Adipocyte (in vitro differentiated cells): ENCODE measurements at places on chromosomes 16 and 17.

- DNase-seq, result no peak
Measured at GRCh38 chr17:78472035-78472905, 93.8 kb downstream of the PGS1 start.

GRCh38 chr17:42891539-42892152, 9.0 kb upstream of the G6PC1 start:
- peak; percentile 16 for DNase-seq

- no peak for DNase-seq
Measured at GRCh38 chr17:60639019-60639330, 38.7 kb upstream of the BCAS3 start.

- DNase-seq, result peak; percentile 97
Measured at GRCh38 chr16:70737377-70738082, 51.7 kb upstream of the MTSS2 start.

DNA sequence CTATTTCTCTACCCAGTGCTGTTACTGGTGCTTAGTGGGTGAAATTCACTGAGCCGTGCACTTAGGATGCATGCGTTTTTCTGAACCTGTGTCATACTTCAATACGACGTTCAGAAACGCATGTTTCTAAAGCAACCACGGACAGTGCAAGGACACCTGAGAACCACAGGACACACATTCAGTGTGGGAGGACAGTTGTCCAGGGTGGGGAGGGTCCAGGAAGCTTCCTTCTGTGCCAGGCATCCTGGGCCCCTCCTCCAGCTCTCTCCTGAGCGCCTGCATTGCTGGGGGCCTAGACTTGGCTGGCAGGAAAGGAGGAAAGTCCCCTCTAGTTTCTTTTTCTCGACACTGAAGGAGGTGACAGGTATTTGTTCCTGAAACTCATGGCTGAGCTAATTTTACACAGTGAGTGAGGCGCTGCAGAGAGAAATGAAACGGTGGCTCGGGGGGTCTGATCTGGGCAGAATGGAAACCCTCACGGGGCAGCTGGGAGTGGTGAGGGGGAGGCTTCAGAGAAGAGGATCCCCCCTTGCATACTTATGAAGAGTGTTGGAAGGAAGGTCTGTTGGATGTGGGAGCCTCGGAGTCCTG, 89.9 kb downstream of the IRF8 start:
- no peak for DNase-seq

GRCh38 chr17:44599298-44600175, 42.3 kb downstream of the FZD2 start:
- DNase-seq, result peak; percentile 94

DNA sequence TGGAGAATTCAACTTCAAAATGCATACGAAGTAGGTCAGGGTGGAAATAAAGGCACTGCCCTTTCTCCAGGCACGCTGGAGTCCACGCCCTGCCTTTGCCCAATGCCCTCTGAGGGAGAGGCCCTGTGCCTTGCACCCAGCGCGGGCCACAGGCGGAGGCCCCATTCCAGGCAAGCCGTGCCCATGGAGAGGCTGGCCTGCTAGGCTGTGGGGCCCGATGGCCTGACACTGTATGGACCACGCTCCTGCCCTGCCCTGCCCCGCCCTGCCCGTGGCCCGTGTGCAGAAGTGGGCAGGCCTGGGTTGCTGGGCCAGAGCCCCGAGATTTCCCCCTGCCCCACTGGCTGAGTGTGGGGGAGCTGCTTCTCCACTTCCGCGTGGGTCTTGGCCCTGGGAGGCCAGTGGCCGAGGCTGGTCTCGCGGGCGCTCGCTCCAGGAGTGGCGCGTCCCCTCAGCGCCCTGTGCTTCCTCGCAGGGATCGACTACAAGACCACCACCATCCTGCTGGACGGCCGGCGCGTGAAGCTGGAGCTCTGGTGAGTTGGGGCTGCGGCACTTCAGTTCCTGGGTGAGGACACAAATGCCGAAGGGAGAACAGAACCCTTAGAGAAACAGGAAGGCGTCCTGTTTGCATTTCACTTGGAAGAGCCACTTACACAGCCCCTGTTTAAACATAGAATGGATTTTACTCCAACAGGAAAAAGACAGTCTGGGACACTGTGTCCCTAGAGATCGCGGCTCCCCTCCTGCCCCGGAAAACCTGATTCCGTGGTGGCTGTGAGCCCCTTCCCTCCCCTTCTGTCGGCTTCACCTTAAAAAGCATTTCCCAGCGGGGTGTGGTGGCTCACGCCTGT, 13.8 kb upstream of the WFIKKN1 start:
- no peak for DNase-seq

GRCh38 chr17:29747660-29748059, 124.9 kb upstream of the CORO6 start:
- DNase-seq, result peak; percentile 58

- no peak for DNase-seq
Measured at GRCh38 chr16:64808474-64808873, 313.4 kb downstream of the CDH11 start.

GRCh38 chr17:50288306-50288705, 14.0 kb downstream of the TMEM92 start:
- no peak for DNase-seq

GRCh38 chr16:48556243-48556912, 53.6 kb downstream of the N4BP1 start:
- DNase-seq, result no peak

DNA sequence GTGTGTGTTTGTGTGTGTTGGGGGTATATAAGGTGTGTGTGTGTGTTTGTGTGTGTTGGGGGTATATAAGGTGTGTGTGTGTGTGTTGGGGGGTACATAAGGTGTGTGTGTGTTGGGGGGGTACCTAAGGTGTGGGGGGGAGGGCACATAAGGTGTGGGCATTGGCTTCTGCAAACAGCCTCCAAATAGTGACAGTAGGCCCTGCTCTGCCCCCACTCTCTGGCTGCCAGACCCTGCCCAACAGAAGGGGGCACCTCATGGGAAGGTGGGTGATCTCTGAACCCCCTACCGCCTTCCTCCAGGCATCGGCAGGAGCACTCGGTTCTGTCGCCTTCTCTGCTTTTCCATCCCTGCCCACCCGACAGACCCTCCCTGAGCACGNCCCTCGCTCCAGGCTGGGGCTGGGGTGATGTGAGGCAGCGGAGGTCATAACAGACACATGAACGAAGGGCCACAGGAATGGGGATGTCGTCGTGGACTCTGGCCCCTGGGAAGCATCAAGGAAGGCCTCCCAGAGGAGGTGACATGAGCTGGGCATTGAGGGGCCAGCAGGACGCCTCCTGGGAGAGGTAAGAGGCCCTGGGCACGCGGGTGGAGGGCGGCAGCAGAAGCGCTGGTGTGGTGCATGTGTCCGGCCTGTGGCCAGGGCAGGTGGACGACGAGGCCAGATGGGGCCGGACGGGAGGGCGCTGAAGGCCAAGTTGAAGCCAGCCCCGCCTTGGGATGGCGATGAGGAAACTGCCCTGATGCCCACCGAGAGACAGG, 136.6 kb upstream of the RPH3AL start:
- no peak for DNase-seq

DNA sequence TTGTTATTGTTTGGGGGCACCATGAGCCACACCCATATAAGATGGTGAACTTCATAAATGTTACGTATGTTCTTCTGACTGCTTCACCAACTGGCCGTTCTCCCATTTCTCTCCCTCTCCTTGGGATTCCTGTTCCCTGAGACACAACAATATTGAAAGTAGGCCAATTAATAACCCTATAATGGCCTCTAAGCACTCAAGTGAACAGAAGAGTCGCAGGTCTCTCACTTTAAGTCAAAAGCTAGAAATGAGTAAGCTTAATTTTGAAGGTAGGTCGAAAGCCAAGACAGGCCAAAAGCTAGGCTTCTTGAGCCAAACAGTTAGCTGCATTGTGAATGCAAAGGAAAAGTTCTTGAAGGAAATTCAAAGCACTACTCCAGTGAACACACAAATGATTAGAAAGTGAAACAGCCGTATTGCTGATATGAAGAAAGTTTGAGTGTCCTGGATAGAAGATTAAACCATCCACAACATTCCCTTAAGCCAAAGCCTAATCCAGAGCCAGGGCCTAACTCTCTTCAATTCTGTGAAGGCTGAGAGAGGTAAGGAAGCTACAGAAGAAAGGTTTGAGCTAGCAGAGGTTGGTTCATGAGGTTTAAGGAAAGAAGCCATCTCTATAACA, 25.8 kb downstream of the HLF start:
- no peak for DNase-seq

DNA sequence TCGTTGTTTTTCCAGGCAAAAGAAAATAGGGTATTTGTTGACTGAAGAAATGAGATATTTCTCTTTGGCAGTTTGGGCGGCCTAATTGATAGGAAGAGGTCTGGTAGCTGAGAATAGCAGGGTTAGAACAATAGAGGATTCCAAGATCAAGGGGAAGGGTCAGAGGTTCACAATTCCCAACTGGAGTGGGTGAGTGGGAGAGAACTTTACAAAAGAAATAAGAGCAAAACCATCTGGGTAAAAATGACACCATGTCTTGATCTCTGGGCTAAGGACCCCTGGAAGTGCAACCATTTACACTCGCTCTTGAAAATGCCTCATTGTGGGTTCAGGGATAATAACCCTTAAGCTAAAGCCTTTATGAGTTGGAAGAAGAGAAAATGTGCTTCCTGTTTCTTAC, 180.5 kb downstream of the CDH13 start:
- DNase-seq, result no peak

DNA sequence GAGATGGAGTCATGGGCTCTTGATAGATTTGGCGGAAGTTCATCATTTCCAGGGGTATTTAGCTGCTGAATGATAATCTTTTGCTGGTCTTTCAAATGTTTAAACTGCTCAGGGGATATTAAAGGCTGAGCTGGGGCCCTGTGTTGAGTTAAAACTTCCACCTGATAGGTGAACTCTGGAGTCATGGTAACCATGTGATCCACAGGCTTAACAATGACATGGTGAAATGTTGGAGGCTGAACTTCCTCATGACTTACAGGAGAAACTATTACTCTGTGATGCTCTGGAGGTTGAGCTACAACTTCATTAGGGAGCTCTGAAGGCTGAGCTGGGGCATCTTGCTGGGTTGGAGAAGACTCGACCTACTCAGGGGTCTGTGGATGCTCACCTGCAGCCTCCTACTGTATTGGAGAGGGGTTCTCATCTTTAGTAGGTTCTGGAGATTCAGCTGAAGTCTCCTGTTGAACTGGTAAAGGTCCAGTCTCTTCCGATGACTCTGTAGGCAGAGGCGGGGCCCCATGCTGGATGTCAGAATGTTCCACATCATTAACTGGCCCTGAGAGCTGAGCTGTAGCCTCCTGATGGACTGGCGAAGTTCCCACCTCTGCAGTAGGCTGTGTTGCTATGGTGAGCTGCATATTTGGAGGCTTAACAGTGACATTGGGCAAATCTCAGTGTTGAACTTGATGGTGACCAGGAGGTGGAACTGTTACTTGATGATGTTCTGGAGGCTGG, 24.2 kb downstream of the RDM1 start:
- no peak for DNase-seq

- no peak for DNase-seq
Measured at GRCh38 chr16:11020792-11021551, 76.6 kb downstream of the CLEC16A start.

GRCh38 chr17:69802045-69802740, 272.8 kb upstream of the KCNJ16 start:
- DNase-seq, result peak; percentile 12

DNA sequence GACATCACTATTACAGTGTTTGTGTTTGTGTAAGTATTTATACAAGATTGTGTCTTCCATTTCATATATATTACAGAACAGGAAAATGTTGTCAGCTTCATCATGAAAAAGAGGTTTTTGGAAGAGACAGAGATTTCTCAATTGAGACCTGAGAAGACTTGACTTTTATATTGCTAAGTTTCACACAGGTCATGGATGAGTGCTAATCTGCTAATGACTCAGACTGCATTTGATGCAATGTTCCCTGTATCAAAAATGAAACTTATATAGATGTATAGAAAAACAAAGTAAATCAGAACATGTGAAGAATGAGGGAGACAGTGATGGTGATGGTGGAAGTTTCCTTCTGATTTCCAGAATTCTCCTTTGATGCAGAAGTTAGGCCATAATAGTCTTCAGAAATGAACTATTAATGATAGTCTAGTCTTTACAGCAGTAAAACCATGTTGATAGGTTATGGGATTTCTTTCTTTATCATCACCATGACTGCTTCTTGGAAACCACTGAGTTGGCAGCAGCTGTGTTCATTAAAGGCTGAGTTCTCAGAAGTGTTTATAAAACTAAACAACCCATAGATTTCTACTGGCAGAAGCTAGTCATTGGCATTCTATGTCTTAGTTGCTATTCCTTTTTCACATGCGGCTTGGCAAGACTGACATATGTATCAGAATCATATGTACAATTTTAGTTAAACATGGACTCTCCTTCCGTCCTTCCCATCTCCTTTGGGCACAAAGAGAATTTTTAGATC, 56.1 kb downstream of the PCTP start:
- DNase-seq, result no peak

GRCh38 chr17:48500435-48501426, 30.1 kb downstream of the HOXB1 start:
- no peak for DNase-seq

DNA sequence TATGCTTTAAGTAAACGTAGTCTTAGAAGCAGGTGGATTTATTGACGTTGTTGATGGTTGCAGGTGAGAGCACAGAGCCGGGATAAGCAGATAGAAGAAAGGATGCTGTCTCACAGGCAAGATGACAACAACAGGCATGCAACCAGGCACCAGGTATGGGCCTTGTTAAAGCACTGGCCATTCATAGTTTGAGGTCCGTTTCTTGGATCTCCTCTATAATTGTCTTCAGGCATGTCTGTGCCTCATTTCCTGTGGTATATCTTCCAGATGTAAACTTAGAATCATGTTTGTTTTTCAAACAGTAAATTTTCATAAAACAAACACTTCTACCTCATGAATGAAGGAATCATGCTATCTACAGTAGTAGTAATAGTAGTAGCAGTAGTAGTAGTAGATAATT, 20.6 kb downstream of the KAT7 start:
- DNase-seq, result no peak

DNA sequence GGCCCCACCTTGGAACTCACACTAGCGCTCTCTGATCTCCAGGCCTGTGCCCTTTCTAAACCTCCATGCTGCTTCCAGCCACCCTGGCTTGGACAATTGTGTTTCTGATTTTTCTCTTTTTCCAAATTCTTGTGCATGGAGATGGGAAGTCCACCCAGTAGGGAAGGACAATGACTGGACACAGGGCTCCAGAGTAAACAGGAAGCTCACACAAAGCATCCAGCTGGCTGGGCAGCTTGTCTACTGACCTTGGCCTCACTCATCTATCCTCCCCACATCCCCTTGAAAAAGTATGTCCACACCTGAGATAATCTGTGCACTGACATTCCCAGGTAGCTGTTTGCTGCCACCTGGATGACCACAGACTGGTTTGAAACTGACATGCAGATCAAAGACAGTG, 331.2 kb upstream of the MAF start:
- no peak for DNase-seq

DNA sequence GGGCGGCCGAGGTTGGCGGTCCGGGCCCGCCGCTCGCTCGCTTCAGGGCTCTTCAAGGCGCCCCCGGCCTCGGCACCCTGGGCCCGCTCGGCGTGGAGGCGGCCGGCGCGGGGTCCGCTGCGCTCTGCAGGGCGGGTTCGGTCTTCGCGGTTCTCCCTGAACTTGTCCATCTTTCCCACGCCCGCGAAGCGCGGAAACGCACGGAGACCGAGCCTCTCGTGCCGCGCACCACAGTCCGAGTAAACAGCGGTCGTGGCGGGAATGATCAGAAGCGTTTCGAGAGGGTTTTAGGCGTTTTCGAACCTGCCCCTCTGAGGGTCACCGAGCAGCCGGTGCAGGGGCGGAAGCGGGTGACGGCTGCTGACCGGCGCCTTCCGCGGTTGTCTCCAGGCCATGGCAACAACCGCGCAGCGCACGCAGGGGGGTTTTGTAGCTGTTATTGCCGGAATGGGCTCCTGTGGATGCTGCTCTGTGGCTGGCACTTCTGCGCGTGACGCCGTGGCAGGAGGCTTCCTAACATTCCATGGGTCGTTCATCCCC, 414 bp downstream of the NARF start:
- DNase-seq, result peak; percentile 58
